ENCODE measurements at places on chromosomes 2 and 18. TPM values are rescaled to one million over a fixed set of nuclear protein-coding genes. Genes with fewer than 3 reads are reported as not detected.

DNA sequence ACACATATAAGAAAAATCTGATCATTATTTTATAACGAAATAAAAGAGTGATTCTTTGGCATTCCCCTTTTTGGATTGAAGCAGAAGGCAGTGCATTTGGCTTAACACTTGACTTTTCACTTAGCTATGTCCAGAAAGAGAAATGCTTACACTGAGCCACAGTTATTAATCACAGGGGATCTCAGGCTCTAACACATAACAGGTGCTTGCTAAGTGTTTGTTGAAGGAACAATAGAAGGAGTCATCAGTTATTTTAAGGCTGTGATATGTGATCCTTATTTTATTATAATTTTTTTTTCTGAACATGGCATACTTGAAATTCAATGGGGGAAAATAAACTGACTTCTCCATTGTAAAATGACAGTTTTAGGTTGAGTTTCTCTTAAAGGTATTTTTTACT, 209.5 kb downstream of the UBE2E3 start:
- DNase-seq, result no peak
- no peak overlapping the region for H3K27ac ChIP-seq
- no peaks in the 10 kb centered on the region for H3K27me3 ChIP-seq
- H3K4me3 ChIP-seq, result no peak overlapping the region
- H3K36me3 ChIP-seq, result no peaks in the 10 kb centered on the region

DNA sequence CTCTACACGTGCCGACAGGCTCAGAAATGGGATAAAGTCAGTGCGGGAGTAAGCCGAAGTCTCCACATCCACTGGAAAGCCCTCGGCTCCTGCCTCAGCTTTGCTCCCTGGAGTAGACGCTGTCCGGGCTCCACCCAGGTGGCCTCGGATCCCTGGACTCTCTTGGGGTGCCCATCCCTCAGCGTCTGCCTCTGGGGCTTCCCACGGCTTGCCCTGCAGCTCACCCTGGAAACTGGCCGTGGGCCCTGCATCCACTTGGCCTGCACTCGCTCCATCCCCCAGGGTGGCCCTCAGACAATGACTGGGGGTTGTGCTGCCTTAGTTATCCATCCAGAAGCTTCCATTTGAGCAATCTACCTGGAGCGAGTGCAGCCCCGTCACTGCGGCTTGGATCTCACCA, 36.2 kb upstream of the TAF1B start:
- no peaks in the 10 kb centered on the region for H3K27me3 ChIP-seq
- peaks cover under 1% of the 10 kb centered on the region for H3K4me1 ChIP-seq
- H3K4me3 ChIP-seq, result no peak overlapping the region
- DNase-seq, result peak; percentile 19
- no peaks in the 10 kb centered on the region for H3K36me3 ChIP-seq
- H3K27ac ChIP-seq, result no peak overlapping the region

DNA sequence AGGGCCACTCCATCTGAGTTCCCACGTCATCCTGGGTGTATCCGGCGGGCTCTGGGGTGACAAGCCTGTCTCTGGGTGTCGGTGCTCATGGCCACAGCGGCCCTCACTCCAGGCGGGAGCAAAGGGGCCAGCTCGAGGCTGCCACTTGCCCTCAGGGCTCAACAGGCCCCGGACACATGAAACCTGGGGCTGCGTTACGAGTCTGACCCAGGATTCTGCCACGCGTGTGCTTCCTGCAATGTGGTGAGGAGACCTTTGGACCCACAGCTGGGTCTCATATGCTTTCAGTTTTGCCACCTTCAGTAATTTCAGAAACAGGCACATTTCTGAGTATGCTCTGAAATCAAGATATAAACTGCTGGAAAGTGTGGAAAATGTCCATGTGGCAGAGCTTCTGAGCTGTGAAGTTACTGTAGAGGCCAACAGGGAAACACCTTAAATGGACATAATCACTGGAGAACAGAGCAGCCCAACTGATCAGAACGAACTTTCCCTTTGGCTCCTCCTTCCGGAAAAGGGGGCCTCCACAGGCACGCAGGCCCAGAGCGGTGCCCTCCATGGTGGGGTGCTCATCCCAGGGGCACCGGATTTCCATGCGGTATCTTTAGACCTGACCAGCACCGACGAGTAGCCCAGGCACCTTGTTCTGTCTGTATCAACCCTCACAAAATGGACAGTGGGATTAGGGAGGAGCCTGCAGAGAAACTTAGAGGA, 14.1 kb downstream of the PER2 start:
- H3K4me3 ChIP-seq, result no peak overlapping the region
- no peak for DNase-seq
- H3K27me3 ChIP-seq, result no peaks in the 10 kb centered on the region
- H3K27ac ChIP-seq, result peak overlapping the region; percentile 76

- no peaks in the 10 kb centered on the region for H3K36me3 ChIP-seq
- DNase-seq, result no peak
- no peaks in the 10 kb centered on the region for H3K27me3 ChIP-seq
- H3K4me1 ChIP-seq, result no peaks in the 10 kb centered on the region
- H3K27ac ChIP-seq, result no peak overlapping the region
Measured at GRCh38 chr2:8628179-8628865, 53.5 kb upstream of the ID2 start.

- H3K27ac ChIP-seq, result no peak overlapping the region
- H3K4me1 ChIP-seq, result no peaks in the 10 kb centered on the region
- H3K27me3 ChIP-seq, result no peaks in the 10 kb centered on the region
- H3K36me3 ChIP-seq, result no peaks in the 10 kb centered on the region
- no peak overlapping the region for H3K4me3 ChIP-seq
- no peak for DNase-seq
Measured at GRCh38 chr18:59690996-59691395, 6.2 kb downstream of the CCBE1 start.

- H3K36me3 ChIP-seq, result no peaks in the 10 kb centered on the region
- DNase-seq, result no peak
- no peak overlapping the region for H3K27ac ChIP-seq
- H3K27me3 ChIP-seq, result no peaks in the 10 kb centered on the region
- H3K4me1 ChIP-seq, result peaks cover 23% of the 10 kb centered on the region
- no peak overlapping the region for H3K4me3 ChIP-seq
Measured at GRCh38 chr2:48221846-48222516, 308.0 kb upstream of the STON1 start.

GRCh38 chr18:72697706-72698105, 153.6 kb upstream of the CBLN2 start:
- H3K4me3 ChIP-seq, result no peak overlapping the region
- H3K4me1 ChIP-seq, result no peaks in the 10 kb centered on the region
- no peak overlapping the region for H3K27ac ChIP-seq
- DNase-seq, result no peak
- no peaks in the 10 kb centered on the region for H3K27me3 ChIP-seq
- no peaks in the 10 kb centered on the region for H3K36me3 ChIP-seq

GRCh38 chr2:11067221-11068078, 87.8 kb upstream of the SLC66A3 start:
- peaks cover 9% of the 10 kb centered on the region for H3K27me3 ChIP-seq
- no peak for DNase-seq
- H3K4me3 ChIP-seq, result no peak overlapping the region
- no peaks in the 10 kb centered on the region for H3K36me3 ChIP-seq
- no peaks in the 10 kb centered on the region for H3K4me1 ChIP-seq

DNA sequence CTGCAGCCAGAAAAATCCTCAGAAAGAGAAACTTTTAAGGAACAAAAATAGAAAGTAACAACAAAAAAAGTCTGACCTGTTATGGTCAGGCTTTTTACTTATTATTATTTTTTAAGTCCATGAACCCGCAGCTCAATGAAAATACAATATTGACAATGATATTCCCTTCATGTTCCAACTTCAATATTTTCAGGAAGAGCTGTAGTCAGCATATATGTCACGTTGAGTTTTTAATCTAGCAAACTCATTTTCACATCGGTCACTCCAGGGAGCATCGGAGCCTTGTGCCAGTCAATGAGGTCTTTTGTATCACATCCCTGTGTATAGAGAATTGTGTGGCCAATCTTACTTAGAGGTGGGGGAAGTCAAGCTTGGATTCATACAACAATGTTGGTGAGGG, 568.4 kb upstream of the GCFC2 start:
- no peak overlapping the region for H3K27ac ChIP-seq
- no peaks in the 10 kb centered on the region for H3K27me3 ChIP-seq
- no peaks in the 10 kb centered on the region for H3K4me1 ChIP-seq
- no peaks in the 10 kb centered on the region for H3K36me3 ChIP-seq

SLC16A14 gene
- 13.0 TPM for polyA plus RNA-seq

LMAN1 gene
- polyA plus RNA-seq, result 94.7 TPM

FEV gene
- not detected for polyA plus RNA-seq

MLPH gene
- polyA plus RNA-seq, result 2.3 TPM

GPR55 gene
- polyA plus RNA-seq, result not detected
